SJCRH30 (cell line): ENCODE measurements at places on chromosomes 7 and 10. TPM values are rescaled to one million over a fixed set of nuclear protein-coding genes. Genes with fewer than 3 reads are reported as not detected.

The ENTPD7 gene
- 17.5 and 19.7 TPM in 2 replicates for total RNA-seq

GRCh38 chr7:29588900-29589696, 25.5 kb downstream of the PRR15 start:
- DNase-seq = peak; percentile 70

DNA sequence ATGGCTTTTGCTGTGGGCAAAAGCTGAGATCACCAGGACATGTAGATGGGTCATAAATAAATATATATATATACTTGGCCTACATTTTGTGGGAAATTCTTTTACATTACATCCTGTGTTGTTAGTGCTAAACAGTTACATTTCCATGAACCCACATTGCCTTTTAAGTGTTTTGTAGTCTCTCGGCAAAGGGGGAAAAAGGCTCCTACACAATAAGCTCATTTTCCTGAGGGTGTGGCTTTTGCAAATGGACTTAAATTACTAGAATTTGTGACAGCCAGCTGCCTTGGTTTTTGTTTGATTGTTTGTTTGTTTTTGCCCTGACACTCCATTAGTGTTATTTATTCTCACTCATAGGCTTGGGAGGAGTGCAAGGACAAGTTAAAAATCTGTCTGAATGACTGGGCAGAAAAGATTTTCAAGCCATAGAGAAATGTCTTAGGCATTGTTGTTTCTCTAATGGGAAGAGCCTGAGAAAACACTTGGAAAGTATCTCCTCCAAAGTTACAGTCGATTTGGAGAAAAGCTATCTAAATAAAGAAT, 128.8 kb downstream of the DGKB start:
- no peak for DNase-seq

DNA sequence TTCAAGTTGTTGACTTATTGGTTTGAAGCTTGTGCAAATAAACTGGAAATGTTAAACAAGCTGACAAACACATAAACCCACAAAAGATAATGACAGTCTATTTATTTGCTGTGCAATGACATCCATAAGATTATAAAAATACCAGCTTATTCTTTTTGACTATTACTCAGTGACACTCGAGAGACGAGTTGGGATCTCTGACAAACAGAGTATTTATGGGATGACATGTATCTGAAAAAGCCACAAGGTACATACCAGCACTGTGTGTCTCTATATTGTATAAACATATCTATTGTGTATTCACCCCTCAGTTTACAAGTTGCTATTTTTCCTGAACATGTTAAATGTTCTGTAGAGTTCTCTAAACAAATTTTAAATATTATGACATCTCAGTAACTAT, 88.9 kb downstream of the CHRM2 start:
- DNase-seq = no peak

GRCh38 chr7:8465338-8465737, 31.9 kb downstream of the NXPH1 start:
- DNase-seq = no peak

- DNase-seq = no peak
Observed at GRCh38 chr7:5470816-5471215, 47.2 kb upstream of the TNRC18 start.

DNA sequence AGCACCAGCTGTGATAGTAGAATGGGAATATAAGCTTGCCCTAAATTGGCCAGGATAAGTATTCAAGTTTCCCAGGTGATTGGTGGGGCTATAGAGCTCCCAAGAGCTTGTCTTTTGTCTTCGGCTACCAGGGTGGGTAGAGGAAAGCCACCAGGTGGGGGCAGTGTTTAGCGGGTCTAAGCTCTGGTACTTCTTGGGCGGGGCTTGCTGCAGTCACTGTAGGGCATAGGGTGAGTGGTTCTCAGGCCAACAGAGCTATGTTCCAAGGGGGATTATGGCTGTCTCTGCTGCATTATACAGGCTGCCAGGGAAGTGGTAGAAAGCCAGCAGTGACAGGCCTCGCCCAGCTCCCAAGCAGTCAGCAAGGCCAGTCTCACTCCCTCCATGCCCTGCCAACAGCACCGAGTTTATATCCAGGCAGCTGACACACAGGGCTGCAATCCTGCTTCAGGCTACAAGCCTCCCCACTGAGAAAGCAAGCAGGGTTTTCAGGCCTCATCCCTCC, 110.7 kb downstream of the ZNF467 start:
- peak; percentile 90 for DNase-seq

- no peak for DNase-seq
Observed at GRCh38 chr10:101124933-101125332, 6.2 kb upstream of the TLX1 start.
